ENCODE measurements at places on chromosomes 6 and 20. TPM values are rescaled to one million over a fixed set of nuclear protein-coding genes. Genes with fewer than 3 reads are reported as not detected.

CSTF1 gene
- 32.9 TPM for total RNA-seq

SPATS1 gene
- total RNA-seq = not detected

CLVS2 gene
- not detected for total RNA-seq

MRPS26 gene
- 43.9 TPM for total RNA-seq

KIAA1755 gene
- total RNA-seq = 0.51 TPM

CST5 gene
- total RNA-seq = not detected

RIPOR2 gene
- not detected for total RNA-seq

ZNF391 gene
- 0.42 TPM for total RNA-seq

ZNF831 gene
- total RNA-seq = not detected

CEBPB gene
- 11.4 TPM for total RNA-seq

SLC22A1 gene
- total RNA-seq = not detected

PSORS1C1 gene
- total RNA-seq = 9.2 TPM

DNA sequence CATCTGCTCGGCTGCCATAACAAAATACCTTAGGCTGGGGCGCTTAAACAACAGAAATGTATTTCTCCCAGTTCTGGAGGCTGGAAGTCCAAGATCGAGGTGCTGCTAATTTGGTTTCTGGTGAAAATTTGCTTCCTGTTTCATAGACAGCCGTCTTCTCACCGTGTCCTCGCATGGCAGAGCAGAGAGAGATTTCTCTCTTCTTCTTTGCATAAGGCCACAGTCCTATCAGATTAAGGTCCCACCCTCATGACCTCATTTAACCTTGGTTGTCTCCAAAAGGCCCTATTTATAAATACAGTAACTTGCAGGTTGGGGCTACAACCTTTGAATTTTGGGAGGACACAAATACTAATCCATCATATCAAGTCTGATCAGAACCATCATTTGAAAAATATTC lies 544.3 kb downstream of the KIF16B start:
- no peak for DNase-seq

- DNase-seq = no peak
Measured at GRCh38 chr20:57616143-57616951, 3.9 kb downstream of the ZBP1 start.

DNA sequence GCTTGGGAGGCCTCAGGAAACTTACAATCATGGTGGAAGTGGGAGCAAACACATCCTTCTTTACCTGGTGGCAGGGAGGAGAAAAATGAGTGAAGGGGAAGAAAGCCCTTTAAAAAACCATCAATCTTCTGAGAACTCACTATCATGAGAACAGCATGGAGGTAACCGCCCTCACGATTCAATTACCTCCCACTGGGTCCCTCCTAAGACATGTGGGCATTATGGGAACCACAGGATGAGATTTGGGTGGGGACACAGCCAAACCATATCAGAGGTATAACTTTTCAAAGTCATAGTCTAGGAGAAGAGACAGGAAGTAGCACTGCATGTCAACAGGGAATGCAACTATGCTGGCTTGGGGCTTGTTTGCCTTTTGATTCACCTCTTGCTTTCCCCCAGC lies 59.9 kb upstream of the DTNBP1 start:
- DNase-seq = no peak

DNA sequence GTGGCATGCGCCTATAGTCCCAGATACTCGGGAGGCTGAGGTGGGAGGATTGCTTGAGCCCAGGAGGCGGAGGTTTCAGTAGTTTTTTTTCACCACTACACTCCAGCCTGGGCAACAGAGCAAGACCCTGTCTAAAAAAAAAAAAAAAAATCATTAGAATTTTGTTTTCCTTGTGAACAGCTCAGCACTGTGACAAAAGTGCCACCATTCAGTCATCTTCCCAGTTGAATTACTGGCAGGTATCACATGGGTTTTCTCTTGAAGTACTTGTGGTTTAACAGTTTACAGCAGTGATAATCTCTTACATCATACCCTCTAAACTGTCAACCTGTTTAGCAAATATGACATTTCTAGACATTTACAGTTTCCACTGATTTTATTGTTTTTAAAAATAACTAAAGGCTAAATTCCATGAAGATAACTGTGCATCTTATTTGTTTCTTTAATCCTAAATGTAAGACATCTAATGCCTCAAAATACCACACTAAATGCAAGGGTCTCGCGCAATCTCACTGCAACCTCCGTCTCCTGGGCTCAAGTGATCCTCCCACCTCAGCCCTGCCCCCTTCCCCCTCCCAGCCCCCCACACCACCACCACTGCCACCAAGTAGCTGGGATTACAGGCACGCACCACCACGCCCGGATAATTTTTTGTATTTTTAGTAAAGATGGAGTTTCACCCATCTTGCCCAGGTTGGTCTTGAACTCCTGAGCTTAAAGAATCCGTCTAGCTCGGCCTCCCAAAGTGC lies 7.0 kb downstream of the TRPC4AP start:
- no peak for DNase-seq

DNA sequence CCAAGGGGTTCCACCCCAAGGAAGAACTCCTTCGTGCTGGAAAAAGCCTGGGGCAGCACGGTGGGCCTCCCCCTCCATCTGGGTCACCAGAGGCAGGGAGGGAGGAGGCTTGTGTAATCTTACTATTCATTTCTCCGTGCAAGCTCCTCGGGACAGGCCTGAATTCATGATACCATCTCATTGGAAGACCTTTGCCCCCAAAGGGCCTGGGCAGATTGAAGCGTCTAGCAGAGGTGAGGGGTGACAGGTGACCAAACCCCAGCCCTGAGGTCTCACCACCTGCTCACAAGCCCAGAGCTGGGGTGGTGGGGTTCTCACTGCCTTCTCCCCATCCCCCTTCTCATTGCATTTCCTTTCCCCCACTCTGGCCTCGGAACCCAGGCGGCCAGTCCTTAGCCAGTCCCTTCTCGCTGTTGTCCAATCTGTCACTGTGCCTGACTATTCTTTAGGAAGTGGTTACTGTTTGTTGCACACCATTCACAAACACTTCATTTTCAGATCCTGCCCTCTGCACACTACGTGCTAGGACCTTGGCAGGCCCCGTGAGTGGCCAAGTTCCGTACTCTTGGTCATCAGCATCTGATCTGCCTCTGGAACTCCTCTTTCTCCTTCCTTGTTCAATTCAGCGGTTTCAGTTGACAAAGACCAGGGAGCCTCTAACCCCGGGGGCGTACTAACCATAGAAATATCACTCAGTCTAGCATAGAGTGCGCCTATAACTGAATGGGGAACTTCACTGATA lies 137.1 kb downstream of the LY86 start:
- DNase-seq = no peak

- no peak for DNase-seq
Measured at GRCh38 chr6:76247527-76247926, 175.1 kb upstream of the IMPG1 start.

GRCh38 chr20:58084966-58085365 lies 143.5 kb downstream of the ANKRD60 start:
- DNase-seq = peak; percentile 12

GRCh38 chr6:134373282-134373922 lies 55.5 kb upstream of the SGK1 start:
- DNase-seq = peak; percentile 90

DNA sequence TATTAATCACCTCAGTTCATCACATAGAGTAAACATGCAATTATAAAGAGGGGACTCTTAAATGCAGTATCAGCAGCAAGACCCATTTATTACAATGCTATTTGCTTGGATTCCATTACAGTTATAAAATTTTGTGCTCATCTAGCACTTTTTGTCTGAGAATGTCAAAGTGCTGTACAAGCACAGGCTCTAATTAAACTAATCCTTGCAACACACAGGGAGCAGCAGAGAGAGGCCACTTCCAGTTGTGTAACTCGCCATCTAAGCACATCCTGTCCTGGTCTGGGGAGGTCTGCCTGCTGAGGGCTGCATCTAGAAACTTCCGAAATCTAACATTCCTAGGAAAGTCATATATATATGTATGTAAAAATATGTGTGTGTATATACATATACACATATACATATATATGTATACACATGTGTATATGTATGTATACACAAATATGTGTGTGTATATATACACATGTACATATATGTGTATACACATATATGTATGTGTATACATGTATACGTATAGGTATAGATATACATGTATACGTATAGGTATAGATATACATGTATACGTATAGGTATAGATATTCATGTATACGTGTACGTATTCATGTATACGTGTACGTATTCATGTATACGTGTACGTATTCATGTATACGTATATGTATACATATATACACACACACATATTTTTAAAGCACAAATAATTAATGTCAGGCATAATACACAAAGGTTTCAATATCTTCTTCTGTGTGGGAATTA lies 136.4 kb upstream of the JARID2 start:
- no peak for DNase-seq

GRCh38 chr20:16672299-16672698 lies 57.5 kb upstream of the SNRPB2 start:
- no peak for DNase-seq

- no peak for DNase-seq
Measured at GRCh38 chr6:40524797-40525585, 62.2 kb downstream of the LRFN2 start.

GRCh38 chr20:15851576-15852215 lies 721.6 kb downstream of the KIF16B start:
- no peak for DNase-seq

DNA sequence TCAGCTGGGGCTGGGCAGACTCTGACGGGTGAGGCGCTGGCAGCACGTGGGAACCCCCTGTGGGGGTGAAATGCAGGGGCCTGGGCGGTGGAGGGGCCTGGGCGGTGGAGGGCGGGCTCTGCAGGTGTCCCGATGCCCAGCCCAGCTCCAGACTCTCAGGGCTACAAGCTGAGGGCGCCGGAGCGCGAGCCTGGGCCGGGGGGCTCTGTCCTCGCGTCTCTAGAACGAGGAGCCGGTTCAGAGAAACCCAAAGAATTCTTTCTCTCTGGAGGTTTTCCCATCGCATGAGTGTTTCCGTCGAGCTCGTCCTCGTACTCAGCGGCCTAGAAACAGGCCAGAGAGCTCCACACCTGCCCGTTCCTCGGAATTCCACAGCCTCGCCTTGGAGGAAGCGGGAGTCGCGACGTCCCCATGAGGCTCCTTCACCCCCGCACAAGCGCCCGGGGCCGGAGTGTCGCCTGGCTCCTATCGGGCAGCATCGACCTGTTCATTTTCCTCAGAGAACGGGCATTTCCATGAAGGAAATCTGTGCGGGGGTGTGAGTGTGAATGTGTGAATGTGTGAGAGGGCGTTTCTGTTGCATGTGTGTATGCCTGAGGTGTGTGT lies 76.9 kb downstream of the SMOC2 start:
- DNase-seq = no peak

DNA sequence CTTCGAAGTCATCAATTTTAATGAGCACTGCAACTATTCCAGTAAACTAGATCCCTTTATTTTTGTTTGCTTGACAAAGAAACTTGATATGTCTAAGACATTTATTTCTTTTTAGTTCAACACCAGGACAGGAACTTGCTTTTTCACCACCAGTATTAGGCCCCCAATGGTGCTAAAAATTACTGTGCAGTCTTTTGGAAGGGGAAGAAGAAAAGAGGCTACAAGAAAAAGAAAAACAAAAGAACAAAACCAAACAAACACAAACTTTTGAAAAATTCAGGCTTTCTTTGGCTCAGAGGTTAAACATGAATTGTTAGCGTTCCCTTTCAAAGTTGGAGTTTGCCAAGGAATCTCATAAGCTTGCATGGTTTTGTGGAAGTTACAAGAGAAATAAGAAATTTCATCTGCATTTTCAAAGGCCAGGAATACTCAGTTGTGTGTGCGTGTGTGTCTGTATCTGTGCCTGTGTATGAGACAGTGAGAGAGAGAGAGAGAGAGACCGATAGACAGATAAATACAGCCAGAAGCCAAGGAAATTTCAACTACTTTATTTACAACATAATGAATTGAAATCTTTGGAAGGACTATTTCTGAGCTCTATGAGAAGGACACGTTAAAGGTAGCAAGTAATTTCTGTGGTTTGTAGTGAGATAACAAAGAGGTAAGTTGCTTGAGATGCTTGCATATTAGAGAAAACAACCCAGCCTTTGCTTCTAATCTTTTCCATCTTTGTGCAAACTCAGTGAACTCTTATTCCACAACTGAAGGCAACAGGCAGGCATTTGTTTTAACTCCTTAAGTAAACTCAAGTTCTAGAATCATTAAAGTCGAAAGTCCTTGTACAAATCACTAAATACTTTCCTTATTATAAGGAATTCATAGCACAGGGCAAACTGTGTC lies 171.0 kb upstream of the CITED2 start:
- no peak for DNase-seq

GRCh38 chr6:134826889-134827737 lies 122.8 kb downstream of the ALDH8A1 start:
- DNase-seq = no peak

DNA sequence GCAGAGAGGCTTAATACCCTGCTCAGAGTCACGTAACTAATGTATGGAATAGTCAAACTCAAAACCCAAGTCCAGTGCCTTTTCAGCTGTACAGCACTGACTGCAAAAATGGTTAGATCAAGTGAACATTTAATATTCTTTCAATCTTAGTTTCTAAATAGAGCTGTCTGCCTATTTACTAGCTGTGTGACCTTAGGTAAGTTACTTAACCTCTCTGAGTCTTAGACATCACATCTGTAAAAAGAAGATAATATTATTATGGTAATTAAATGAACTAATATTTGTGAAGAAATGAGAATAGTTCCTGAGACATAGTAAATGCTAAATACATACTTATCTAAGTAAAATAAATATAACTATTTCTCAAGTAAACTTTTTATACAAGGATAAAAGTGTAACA lies 235.5 kb downstream of the SAMD5 start:
- no peak for DNase-seq

DNA sequence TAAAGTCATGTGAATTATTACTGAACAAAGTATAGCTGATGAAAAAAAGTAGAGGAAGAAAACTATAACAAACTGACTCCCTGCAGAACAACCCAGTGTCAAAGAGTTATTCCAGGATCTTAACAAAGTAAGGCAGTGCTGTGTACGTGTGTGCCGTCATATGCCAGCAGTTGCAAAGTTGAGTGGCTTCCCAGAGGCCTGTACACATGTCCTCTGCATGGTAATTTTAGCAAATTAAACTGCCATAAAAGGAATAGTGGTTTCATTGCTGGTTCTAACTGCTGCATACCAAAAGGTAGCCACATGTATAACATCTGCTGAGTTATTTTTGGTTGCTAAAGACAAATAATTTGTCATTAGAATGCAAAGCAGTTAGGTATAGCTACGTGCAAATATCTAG lies 44.8 kb downstream of the RIPOR2 start:
- no peak for DNase-seq
